ENCODE measurements at places on chromosomes 3 and 15. TPM values are rescaled to one million over a fixed set of nuclear protein-coding genes. Genes with fewer than 3 reads are reported as not detected.

The SENP8 gene
- polyA plus RNA-seq: 7.0 TPM

DNA sequence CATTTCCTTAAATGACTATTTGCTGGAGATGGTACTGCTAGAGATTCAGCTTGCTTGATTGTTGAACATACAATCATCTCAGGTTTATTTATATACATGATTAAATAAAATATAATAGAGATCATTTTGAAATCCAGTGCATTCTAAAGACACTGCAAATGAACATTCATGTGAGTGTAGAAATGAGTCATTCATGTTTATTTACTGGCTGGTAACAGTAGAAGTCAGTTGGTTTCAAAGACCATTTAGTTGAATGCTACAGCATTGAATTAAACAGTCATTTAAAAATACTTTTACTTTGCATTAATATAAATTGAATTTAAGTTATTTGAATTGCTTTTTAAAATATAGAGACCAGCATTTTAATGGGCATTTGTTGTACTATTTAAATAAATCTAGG lies 551.9 kb upstream of the GOLIM4 start:
- no peak for DNase-seq

The GHRL gene
- 2.1 TPM for polyA plus RNA-seq

DNA sequence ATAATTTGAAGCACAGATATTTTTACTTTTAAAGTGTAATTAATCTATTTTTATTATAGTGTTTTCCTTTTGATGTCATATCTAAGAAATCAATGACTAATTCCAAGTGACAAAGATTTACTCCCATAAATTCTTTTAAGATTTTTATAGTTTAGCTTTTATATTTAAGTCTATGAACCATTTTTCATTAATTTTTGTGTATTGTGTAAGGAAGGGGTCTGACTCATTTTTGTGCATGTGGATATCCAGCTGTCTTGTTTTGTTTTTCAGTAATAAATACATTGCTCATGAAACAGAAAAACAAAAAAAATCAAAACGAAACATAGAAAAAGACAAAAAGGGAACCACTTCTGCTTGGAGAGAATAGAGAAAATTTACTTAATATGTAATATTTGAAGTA lies 145.1 kb downstream of the EPHA6 start:
- no peak for DNase-seq

DNA sequence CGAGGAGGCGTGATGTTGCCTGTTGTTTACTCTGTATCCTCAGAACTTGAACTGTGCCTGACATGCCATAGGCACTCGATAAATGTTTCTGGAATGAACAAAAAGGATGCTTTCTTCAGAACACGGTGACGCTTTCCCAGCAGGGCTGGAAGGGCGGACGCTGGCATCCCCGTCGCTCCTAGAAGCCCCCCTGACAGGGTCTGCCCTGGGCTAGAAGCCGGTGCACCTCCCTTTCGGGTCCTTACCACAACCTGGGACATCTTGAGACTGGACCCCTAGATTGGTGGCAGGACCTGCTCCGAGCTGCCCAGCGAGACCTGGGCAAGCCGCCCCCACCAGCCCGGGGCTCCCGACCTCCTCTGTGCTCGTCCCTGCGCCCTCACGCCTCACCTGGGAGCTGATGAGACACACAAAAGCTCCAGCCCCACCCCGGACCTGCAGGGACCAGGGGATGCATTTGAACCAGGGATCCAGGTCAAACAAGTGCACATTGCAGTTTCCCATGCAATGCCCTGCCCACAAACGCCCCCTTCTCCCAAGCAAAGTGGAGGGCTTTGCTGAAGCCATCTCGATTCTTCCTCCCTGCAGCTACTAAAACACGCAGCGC lies 131.2 kb upstream of the MEF2A start:
- no peak for DNase-seq

- no peak for DNase-seq
These were observed 535.1 kb upstream of the CCDC54 start for GRCh38 chr3:106842151-106842550.

The ZXDC gene
- 44.5 TPM for polyA plus RNA-seq

GRCh38 chr3:12490547-12490946 lies 6.3 kb downstream of the TSEN2 start:
- no peak for DNase-seq
